Activated T-helper 1 cell treated with anti-CD3 and anti-CD28 coated beads, Interleukin-2, amount 50 U/mL, for 16 hours (primary cell): ENCODE measurements at places on chromosomes 6 and 20.

DNA sequence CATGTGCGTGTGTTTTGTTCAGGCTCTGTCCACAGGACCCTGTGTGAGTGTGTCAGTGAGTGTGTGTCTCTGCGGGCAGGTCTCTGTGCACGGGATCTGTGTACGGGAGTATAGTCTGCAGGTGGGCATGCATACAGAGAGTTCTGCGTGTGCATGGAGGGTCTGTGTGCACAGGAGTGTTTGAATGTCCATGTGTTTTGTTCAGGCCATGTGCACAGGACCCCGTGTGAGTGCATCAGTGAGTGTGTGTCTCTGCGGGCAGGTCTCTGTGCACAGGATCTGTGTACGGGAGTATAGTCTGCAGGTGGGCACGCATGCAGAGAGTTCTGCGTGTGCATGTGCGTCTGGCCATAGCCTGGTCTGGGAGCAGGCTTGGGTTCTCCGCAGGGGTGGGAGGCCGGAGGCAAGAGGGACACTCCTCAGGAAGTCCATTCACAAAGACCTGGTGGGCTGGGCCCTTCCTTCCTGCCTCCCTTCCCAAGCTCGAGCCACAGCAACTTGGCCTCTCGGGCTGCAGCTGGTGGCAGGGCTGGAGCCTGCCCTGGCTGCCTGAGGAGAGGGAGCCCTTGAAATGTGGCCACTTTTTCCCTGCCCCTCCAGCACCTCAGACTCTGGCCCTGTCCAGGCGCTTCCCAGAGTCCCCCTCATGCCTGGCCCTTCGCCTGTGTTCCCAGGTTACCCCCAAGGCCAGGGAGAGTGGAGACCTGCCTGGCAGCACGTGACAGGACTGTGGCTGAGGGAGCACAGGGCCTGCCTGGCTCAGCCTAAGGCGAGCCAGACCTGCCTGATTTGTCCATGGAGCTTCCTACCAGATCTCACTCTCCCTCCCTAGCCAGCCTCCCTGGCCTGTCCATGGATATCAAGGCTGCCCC, 6.8 kb downstream of the HSPA12B start:
- DNase-seq = no peak

DNA sequence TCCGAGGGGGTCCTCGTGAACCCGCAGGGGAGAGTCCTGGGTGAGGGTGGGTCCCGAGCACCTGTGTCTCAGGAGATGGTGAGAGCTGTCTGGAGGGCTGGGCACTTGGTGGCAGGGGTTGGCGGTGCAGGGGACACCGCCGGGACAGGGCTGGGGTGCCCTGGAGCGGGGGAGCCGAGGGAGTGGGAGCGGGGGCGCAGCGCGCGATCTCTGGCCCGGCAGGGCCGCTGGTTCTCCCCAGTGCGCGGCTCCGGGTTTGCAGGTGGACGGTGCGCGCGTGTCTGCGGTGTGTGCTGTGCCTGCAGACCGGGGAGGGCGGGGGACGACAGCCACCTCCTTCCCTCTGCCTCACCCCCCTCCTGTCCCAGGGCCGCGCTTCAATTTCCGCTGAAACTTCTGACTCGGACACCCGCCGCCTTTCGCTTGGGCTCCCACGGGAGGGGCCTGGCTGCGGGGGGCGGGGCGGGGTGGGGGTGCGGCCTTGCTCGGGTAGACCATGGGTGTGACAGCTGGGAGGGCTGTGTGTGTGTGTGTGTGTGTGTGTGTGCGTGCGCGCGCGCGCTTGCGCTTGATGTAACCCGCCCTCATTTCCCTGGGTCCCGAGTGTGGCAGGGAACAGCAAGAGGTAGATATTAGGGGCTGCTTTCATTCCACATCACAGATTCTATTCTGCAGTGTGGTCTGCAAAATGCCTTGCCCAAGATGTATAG, 1.2 kb downstream of the TRIB3 start:
- DNase-seq = peak; percentile 57

DNA sequence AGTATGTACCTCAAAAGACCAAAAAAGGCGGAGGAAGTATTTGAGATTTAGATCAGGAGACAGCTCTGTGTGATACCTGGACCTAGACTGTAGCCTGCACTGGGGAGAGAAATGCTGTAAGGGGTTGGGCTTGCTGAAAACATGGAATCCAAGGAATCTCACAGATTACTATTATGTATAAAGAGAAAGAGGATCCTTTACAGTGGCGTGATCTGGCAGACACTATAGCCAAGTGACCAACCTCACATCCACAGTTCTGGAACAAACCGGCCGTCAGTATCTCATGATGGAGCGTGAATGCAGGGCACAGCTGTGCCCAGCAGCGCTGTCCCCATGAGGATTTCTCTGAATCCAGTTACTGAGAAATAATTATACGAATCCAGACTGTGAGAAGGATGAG, 12.3 kb downstream of the DDX27 start:
- no peak for DNase-seq

DNA sequence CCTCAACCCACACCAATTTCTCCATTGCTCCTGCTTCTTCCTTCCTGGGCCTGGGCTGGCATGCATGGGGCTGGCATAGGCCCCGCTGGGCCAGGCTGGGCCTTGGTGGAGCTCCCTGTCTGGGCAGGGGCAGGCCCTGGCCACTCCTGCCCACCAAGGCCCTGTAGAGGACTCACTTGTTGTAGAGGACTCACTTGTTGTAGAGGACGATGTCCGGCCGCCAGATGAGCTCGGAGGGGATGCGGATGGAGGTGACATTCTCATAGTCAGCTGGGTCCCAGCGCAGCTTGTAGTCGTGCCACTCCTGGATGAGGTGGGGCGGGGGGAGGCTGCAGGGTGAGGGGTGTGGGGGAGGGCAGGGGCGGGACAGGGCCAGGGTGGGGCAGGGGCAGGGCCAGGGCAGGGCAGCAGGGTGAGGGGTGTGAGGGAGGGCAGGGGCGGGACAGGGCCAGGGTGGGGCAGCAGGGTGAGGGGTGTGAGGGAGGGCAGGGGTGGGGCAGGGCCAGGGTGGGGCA, 5.3 kb downstream of the CHRNA4 start:
- DNase-seq = no peak

DNA sequence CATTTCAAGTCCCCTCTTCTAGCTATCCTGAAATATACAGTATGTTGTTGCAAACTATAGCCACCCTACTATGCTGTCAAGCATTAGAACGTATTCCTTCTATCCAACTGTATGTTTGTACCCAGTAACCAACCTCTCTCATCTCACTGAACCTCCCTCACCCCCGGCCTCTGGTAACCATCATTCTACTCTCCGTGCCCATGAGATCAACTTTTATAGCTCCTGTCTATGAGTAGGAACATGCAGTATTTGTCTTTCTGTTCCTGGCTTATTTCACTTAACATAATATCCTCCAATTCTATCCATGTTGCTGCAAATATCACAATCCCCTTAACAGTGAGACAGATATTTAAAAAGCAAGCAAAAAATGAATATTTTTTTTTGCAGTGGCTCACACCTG, 196.9 kb downstream of the PAX1 start:
- no peak for DNase-seq

DNA sequence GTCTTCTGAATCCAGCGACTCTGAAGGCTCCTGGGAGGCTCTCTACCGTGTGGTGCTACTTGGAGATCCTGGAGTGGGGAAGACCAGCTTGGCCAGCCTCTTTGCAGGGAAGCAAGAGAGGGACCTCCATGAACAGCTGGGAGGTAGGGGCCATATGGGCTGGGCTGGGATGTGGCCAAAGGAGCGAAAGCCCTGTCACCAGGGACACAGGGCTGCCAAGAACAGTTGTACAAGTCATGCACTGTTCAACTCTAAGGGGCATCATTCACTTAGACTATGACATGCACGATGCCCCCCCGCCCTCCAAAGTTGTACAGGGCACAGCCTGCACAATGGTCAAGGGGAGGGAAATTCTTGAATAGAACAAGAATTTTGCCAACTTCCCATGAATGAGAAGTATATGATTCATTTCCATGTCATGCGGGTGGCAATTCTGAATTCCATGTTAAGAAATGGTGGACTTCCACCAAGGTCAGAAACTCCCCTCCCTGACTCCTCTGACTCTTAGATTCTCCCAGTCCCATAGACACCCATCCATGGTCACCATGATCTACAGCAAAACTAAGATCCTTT, 1.6 kb downstream of the REM1 start:
- no peak for DNase-seq

DNA sequence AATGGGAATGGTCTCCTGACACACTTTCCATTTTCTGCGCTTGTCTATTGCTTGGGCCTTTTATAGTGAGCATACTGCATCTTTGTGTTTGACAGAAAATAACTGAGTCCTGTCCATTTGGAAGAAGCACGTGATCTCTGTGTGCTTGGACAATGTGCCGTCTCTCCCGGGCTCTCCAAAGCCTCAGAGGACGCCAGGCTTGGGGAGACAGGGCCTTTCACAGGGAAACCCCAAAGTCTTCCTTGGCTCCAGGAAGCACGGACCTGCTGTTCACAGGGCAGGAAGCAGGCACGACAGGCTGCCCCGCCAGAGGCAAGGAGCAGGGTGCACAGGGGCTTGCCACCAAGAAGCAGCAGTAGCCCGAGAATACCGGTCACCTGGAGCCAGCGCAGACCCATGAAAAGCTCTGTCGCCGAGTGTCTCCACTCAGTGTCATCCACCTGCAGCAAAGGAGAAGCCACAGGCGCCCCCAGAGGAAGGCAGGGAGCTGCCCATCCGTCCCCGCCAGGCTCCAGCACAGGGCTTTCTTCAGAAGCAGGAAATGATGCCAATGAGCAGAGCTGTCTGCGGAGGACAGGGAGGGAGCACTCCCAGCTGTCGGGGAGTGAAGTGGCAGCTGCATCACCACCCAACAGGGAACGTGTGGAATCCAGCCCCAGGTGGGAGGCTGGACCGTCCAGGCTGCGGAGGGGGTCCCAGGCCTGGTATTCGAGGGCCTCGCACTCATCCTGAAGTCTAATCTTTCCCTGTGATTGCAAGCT, 135.1 kb downstream of the AGPAT4 start:
- no peak for DNase-seq

- no peak for DNase-seq
Measured at GRCh38 chr6:95185874-95186273, 391.5 kb upstream of the MANEA start.

GRCh38 chr20:10551732-10552724, 116.9 kb downstream of the SLX4IP start:
- DNase-seq = no peak

- DNase-seq = no peak
Measured at GRCh38 chr6:134642279-134642678, 307.6 kb downstream of the ALDH8A1 start.

GRCh38 chr20:32484225-32484957, 100.7 kb downstream of the NOL4L start:
- DNase-seq = no peak

GRCh38 chr6:100996409-100996808, 115.3 kb upstream of the ASCC3 start:
- no peak for DNase-seq

DNA sequence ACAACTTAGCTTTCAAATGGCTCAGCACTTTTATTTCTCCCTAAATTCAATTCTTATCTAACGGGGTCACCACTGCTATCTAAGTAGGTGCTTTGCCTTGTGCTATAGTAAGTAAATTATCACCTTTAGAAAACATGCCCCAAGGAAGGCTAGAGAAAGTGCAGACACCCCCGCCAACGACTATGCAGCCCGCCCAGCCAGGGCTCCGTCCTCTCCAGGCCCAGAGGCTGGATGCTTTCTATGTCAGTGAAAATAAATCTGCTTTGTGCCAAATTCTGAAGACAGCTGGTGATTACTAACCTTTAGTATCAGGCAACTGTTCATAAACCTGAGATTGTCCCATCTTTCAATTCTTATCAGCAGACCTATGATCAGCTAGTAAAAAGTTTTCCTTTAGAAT, 14.3 kb downstream of the KIAA0319 start:
- no peak for DNase-seq

GRCh38 chr20:46333161-46333991, 25.1 kb upstream of the CDH22 start:
- DNase-seq = no peak

DNA sequence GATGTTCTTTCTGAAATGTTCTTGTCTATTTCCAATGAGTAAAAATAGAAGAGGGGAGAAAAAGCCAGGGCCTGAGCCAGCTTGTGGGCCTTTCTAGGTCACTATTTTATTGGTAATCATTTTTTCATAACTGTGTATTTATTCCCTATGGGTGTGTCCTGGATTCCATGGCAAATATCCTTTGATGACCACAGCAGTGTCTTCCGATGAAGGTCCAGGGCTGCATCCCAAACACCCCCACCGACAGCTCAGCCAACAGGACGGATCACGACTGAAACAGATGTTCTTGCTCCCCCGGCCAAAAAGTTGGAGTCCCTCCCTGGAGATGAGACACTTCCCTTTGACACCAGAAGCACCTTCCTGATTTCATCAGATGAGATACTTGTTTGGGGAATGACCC, 105.4 kb upstream of the PLEKHG1 start:
- no peak for DNase-seq

DNA sequence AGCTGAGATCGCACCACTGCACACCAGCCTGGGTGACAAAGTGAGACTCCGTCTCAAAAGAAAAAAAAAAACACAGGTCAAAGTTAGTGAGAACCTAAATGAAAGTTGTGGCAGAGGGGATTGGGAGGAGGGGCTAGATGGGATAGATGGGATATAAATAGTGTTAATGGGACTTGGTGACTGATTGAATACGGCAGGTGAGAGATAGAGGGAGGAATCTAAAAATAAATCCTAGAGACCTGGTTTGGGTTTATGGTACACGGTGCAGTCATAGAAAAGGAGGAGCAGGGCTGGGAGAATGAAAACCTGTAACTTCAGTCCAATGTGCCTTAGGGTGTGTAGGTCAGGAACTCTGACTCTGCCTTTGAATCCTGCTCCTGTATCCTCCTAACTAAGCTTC, 25.0 kb upstream of the DEK start:
- DNase-seq = no peak

GRCh38 chr6:76633259-76633658, 560.8 kb upstream of the IMPG1 start:
- DNase-seq = no peak

- DNase-seq = peak; percentile 26
Measured at GRCh38 chr6:106997392-106998158, 23.0 kb upstream of the CD24 start.

DNA sequence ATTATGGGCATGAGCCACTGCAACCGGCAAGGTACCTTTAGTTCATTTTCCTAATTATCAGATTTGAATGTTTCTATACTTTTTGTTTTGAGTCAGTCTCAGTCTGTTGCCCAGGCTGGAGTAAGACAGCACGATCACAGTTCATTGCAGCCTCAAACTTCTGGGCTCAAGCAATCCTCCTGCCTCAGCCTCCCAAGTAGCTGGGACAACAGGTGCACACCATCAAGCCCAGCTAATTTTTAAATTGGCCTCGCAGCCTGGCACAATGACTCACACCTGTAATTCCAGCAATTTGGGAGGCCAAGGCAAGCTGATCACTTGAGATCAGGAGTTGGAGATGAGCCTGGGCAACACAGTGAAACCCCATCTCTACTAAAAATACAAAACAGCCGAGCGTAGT, 24.4 kb downstream of the STAU1 start:
- no peak for DNase-seq

- no peak for DNase-seq
Measured at GRCh38 chr6:26199773-26200764, 112.8 kb downstream of the HFE start.

DNA sequence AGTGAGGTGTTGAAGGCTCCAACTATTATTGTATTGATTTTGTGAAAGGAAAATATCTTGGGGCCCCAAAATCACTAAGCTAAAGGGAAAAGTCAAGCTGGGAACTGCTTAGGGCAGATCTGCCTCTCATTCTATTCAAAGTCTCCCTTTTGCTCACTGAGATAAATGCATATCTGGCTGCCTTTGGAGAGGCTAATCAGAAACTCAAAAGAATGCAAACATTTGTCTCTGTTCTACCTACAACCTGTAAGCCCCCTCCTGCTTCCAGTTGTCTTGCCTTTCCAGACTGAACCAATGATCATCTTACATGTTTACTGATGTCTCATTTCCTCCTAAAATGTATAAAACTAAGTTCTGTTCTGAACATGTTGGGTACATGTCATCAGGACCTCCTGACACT, 125.9 kb downstream of the HTR1B start:
- DNase-seq = no peak
